ENCODE measurements at places on chromosomes 6 and 20. TPM values are rescaled to one million over a fixed set of nuclear protein-coding genes. Genes with fewer than 3 reads are reported as not detected.
A peak's percentile ranks its signal among the peaks of the same experiment; 100 is the strongest.

- no peak for DNase-seq
Measured at GRCh38 chr6:166786704-166787293, 159.7 kb upstream of the RPS6KA2 start.

DNA sequence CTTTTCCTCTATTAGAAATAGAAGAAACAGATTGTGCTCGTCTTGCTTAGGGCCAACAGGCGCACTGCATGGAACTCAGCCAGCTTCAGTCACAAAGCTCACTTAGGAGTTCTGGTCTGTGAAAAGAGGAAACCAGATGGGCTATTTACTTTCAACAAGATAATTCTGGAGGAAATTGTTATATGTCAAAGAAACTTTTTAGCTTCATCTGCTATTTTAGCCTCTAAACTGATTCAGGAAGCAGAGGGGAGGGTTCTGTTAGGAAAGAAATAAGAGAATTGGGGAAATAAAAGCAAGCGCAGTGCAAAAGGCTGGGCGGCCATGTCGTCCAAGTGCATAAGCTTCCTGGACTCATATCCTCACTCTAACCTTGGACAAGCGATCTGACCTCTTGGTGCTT lies 21.3 kb downstream of the PRKN start:
- no peak for DNase-seq

DNA sequence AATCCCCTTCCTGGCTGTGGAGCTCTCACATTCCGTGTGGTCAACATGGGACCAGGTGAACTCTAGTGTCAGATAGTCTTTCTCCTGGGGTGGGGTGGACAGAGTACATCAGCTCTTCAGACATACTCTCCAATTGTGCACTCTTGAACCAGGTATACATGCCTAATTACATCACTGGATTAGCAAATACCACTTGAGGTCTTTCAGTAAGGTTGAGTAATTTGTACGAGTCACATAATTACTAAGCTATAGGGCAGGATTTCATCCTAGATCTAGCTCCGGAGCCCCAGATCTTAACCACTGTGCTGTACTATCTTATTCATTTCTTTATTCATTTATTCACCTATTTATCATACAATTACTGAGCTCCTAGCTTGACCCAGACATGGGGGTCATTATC lies 821.3 kb downstream of the TFAP2A start:
- no peak for DNase-seq

DNA sequence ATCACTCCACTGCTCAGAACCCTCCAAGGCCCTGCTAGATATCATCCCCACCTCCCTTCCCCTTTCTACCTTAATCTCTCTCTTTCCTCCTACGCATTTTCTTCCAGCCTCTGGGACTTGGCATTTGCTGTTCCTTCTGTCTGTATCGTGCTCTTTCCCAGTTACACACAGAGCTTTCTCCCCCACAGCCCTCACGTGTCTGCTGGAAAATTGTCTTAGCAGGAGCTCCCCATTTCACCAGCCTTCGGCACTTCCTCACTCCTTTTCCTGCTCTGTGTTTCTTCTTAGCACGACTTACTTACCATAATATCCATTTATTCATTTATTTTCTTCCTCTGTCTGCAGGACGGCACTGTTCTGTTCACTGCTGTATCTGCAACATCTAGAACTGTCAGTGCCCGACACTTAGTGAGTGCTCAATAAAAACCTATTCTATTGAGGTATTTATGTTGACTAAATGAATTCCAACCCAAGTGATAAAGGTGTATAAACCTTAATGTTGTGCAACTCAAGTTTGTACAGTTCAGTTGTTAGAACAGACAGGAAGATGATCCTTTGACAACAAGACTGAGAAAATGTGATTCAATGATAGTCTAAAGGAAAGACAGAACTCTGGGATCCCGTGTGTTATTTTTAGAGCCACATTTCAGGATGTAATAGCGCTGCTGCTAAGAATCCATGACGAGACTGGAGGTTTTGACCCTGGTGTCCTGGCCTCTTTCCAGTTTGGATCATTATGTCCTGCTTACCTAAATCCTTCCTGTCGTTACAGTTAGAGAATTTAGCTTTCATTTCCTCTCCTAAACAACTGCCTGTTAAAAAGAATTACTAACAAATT lies 170.1 kb upstream of the LAMP5 start:
- no peak for DNase-seq

- no peak for DNase-seq
Measured at GRCh38 chr20:36467076-36467999, 74.0 kb upstream of the MYL9 start.

GRCh38 chr6:67775333-67775732 lies 859.7 kb upstream of the ADGRB3 start:
- DNase-seq: no peak

GRCh38 chr6:43495409-43495941 lies 14.7 kb downstream of the LRRC73 start:
- no peak for DNase-seq

DNA sequence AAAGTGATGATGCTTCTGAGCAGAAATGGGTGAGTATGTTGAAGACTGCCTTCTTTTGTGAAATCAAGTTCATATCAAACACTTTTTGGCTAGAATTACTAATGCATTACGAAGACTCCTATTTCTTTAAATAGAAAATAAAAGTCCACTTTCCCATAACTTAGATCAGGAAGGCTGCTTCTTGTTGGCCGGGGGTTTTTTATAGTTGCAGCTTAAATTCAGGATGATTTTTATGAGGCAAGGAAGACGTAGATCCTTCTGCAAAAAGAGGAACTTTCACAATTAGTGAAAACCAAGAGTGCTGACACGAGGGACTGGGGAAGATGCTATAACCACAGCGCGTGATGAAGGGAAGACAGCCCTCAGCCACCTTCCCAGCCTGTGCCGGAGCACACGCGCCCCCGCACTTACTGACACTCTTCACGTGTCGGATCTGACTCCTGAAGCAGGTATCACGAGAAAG lies 206.1 kb upstream of the PRDM1 start:
- no peak for DNase-seq

- no peak for DNase-seq
Measured at GRCh38 chr6:116268589-116269293, 11.0 kb downstream of the TSPYL1 start.

- DNase-seq: no peak
Measured at GRCh38 chr6:38436726-38437465, 202.8 kb downstream of the BTBD9 start.

DNA sequence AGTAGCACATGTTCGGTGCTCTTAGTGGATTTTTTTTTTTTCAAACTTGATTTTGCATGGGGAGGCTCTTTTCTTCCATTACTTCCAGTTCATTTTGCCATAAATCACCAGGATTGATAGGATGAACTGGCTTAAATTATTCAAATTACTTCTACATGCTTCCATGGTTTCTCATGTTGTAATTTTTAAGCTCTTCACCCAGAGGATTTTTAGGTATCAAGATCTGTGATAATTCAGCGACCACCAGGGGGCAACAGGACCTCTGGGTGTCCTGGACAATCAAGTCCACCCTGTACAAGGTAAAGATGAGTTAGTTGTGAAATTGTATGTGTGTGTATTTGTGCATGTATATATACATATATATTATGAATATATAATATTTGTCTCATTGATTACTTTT lies 4.2 kb upstream of the EPHA7 start:
- peak; percentile 29 for DNase-seq

DNA sequence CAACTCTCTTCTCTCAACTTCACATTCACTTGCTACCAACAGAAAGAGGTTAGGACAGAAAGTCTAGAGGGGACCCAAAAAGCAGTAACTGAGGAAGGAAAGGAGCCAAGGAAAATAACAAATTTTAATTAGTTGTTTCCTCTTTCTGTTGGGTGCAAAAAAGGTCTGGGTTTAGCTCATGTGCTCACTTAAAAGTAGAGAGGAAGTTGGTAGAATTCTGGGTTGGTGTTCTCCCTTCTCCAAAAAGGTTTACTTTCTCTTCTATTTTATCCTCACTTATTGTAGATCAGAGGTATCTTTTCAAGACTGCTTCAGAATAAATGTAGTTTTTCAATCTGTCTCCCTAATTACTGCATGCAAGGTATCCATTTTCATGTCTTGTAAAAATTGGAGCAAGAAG lies 42.8 kb downstream of the MAP3K7 start:
- DNase-seq: no peak

GRCh38 chr20:63289311-63290135 lies 3.5 kb upstream of the COL20A1 start:
- no peak for DNase-seq

- DNase-seq: no peak
Measured at GRCh38 chr6:35300848-35301247, 3.2 kb downstream of the DEF6 start.

DNA sequence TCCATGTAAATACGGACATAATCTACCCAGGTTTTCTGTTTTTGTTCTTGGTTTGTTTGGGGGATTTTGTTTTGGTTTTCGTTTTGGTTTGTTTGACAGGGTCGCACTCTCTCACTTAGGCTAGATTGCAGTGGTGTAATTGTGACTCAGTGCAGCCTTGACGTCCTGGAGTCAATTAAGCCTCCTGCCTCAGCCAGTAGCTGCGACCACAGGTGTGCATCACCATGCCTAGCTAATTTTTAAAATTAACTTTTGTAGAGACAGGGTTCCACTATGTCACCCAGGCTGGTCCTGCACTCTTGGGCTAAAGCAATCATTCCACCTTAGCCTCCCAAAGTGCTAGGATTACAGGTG lies 37.8 kb upstream of the EYA4 start:
- no peak for DNase-seq

- DNase-seq: no peak
Measured at GRCh38 chr6:138229072-138229471, 10.8 kb upstream of the PBOV1 start.

- no peak for DNase-seq
Measured at GRCh38 chr6:167951781-167952511, 45.5 kb upstream of the KIF25 start.

DNA sequence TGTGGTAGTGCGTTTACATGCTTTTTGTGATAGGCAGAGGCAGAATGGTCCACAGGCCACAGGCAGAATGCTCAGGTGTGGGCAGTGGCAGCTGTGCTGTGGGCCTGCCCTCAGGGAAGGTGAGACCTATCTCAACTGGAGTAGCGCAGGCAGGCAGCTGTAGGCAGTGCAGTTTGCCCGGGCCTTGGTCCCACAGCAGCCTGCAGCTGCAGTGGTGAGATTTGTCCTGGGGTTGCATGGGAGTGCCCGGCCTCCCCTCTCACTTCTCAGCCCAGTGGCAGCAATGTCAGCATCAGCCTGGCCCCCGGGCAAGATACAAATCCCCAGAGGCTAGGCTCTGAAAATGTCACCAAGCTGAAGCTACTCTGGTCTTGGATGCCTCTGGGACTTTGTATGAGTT lies 6.1 kb upstream of the PPIL4 start:
- no peak for DNase-seq

DNA sequence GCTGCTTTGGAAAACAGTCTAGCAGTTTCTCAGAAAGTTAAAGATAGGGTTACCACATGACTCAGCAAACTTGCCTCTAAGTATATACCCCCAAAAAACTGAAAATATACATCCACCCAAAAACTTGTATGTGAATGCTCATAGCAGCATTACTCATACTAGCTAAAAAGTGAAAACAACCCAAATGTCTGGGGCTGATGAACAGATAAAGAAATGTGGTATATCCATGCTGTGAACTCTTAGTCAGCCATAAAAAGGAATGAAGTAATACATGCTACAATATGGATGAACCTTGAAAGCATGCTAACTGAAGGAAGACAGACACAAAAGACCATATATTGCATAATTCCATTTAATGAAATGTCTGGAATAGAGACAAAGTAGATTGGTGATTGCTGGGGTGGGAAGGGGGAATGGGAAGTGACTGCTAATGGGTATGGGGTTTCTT lies 79.9 kb upstream of the GLP1R start:
- DNase-seq: no peak

DNA sequence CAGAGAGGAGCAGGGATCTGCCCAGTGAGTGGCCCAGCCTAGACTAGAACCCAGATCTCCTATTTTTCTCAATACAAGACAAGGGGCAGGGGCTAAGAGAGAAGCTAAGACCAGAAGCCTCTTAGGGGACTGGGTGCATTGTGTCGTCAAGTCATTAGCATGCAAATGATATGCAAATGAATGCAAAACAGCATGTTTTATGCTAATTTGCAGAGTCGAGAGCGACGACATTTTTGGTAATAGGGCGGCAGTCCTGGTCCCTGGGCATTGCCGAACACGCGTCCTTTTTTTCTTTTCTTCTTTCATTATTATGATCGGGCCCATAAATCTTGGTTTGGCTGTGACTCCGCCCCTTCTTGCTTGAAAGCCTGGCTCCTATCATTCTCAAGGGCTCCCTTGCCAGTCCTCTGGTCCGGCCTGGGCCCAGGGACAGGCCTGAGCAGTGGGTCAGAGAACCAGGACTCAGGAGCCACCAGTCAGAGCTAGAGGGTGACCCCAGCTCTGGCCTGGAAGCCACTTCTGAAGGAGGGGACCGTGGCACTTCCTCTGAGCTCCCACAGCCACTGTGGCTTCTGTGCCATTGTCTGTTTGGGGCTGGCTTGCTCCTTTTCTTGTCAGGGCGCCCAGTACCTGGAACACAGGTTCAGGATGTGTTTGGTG lies 32.0 kb upstream of the SCRT2 start:
- no peak for DNase-seq

- DNase-seq: no peak
Measured at GRCh38 chr6:95274686-95275235, 302.6 kb upstream of the MANEA start.

DNA sequence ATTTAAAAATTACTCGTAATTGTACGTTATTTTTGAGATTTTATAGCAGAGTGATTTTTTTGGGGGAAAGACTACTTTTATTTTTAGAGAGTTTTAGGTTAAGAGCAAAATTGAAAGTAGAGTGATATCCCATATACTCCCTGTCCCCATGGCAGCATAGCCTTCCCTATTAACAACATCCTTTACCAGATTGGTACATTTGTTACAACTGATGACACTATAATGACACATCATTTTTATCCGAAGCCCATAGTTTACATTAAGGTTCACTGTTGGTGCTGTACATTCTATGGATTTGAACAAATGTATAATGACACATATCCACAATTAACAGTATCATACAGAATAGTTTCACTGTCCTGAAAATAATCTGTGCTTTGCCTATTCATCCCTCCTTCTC lies 1126.4 kb upstream of the CITED2 start:
- DNase-seq: no peak

SAMD5 gene
- total RNA-seq: 24.0 TPM

TSPO2 gene
- total RNA-seq: not detected

VSX1 gene
- not detected for total RNA-seq

CLVS2 gene
- total RNA-seq: 0.69 TPM

LY6G6C gene
- 1.3 TPM for total RNA-seq

BPIFA1 gene
- not detected for total RNA-seq

ZNF341 gene
- total RNA-seq: 8.3 TPM

TMEM244 gene
- total RNA-seq: not detected

RSPH4A gene
- 6.3 TPM for total RNA-seq

OTOR gene
- total RNA-seq: not detected

MUC21 gene
- not detected for total RNA-seq

C6orf118 gene
- total RNA-seq: 1.9 TPM

KAT14 gene
- 26.1 TPM for total RNA-seq

SLC35F1 gene
- total RNA-seq: 4.5 TPM

UBD gene
- total RNA-seq: 1.9 TPM

LY86 gene
- not detected for total RNA-seq

CNR1 gene
- 26.2 TPM for total RNA-seq

MCHR2 gene
- not detected for total RNA-seq

DNMT3B gene
- total RNA-seq: 15.4 TPM

ZC2HC1B gene
- not detected for total RNA-seq

MLN gene
- total RNA-seq: not detected

Data from progenitor cell of endocrine pancreas (in vitro differentiated cells).